ENCODE measurements at places on chromosomes 16 and 17.

DNA sequence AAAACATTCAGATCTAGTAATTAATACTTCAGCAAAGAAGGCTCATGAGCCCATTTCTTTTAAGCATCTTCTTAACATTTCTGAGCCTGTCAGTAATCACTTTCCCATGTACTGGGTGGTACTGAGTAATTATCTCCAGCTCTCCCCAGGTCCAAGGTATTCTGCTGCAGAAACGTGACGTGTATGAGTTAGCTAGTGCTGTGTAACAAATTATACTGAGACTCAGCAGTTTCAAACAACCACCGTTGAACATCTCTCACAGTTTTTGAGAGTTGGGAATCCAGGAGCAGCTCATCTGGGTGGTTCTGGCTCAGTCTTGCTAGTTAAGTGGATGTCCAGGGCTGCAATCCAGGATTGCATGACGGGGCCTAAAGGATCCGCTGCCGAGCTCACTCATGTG, 25.2 kb downstream of the C16orf95 start:
- DNase-seq, result no peak

DNA sequence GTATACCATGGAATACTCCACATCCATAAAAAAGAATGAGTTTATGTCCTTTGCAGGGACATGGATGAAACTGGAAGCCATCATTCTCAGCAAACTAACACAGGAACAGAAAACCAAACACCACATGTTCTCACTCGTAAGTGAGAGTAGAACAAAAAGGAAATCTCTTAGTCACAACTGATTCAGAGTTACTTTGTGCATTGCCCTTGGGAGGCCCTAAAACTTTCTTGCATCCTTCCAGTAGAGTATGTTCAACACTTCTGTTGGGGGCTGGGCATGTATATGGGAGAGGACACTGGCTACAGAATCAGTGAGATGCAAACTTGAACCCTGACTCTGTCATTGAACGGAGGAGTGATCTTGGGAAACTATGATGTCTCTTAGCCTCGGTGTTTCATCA, 147.4 kb upstream of the IRX5 start:
- DNase-seq, result no peak

GRCh38 chr17:35095741-35096140, 23.9 kb downstream of the RAD51D start:
- DNase-seq, result no peak

- DNase-seq, result peak; percentile 64
Measured at GRCh38 chr17:67386965-67387551, 10.0 kb downstream of the PITPNC1 start.

DNA sequence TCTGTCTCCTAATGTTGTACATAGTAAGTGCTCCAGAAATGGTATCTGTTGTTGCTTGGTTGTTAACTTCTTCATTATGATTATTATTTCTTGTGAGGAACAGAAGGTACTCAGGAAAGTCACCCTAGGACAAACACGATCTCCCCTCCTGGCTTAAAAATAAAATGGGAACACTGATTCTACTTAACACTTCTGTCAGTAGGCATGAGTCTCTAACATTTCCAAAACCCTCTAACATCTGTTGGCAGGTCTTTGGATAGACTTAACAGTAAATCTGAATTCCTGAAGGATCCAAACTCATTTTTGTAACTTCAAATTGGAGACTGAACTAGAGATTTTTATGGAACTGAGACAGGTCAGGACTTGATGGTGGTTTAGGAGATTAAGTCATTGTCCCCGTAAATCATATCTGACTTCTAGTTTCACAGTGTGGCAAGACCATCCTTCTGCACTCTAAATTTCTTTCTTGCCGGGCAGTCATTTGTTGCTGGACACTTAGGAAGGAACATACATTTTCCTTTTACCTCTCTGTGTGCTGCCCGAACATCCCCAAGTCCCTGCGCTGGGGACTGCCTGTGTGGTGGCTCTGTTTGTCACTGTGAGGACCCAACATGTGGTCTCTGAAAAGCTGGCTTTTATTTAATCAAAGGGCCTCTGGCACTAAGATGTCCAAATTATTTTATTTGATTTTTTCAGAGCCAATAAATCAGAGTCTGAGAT, 149.9 kb downstream of the NPIPB5 start:
- no peak for DNase-seq

DNA sequence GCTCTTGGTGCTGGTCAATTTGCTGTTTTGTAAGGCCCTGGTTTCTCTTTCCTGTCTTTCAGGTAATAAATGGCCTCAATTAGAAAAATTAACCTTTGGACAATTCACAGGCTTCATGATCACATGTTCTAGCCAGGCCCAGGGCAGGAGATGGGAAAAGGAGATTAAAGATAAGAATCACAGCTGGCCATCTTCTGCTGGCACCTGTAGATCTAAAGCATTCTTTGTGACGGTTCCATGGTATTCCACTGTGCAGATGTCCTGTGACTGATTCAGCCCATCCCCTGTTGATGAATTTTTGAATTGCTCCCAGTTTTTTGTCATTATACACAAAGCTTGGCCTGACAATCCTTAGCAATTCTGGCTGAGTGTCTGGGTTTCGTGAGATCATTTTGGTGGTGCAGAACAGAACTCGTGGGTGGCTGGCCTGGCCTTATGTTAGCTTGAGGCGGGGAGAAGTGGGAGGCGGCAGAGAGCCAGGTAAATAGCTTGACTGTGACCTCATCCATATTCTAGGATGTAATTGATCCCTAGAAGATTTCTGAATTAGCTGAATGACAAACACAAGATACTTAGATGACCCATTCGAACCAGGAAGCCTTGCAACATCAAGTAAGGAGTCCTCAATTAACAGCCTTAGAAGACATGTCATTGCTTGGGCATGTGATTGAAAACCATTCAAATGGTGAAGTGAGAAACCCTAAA, 14.1 kb downstream of the TMC5 start:
- no peak for DNase-seq

DNA sequence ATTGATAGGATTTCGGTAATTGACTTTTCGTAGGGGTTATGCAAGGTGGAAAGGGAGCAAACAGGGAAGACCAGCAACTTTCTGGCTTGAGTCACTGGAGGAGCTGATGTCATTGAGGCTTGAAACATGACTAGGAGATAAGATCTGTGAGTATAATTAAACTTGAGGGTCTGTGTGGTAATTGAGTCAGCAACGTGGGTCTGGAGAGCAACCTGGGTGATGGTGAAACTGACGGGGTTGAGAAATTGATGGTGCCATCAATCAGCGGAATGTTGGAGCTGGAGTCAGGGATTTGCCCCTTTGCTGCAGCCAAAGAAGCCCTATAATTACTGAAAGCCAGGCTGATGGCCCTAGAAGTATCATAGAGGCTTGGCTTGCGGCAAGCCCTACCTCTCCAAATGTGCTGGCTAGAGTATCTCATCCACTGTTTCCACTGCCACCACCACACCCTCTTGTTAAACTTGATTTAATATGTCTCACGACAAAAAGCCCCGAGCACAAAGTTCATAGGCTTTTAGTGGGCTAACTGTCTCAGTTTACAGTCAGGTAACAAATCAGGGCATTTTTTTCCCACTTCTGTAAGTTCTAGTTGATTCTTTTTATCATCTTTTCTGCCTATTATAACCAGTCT, 186.9 kb upstream of the ELAC2 start:
- no peak for DNase-seq

DNA sequence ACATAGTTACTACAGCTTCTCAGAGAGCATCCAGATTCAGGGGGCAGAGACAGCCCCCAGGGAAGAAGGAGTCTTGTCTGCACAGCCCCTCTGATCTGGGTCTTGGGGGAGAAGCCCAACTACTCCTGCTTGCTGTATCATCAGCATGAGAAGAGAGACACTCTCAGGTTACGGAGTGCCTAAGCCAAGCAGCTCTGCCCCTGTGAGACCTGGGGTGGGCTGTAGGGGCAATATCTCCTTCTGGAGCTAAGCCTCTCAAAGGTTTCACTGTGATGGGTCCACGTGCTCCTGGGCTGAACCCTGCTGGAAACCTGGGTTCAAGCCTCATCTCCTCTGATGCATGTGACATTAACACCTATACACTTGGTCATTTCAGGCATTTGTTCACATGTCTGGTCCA, 123.2 kb downstream of the CPPED1 start:
- no peak for DNase-seq

DNA sequence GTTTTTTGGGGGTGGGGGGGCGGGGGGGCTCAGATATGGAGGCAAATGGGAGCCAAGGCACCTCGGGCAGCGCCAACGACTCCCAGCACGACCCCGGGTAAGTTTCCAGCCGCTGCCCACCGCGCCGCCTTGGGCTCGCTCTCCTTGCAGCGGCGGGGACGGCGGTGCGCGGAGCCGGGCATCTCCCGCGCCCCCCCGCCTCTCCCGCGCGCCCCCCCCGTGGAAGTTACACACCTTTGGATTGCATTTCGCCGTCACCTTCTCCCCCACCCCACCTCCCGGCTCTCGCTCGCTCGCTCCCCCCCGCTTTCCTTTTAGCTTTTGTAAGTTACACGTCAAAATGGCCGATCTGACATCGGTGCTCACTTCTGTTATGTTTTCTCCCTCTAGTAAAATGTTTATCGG, 387 bp downstream of the MSI2 start:
- no peak for DNase-seq

DNA sequence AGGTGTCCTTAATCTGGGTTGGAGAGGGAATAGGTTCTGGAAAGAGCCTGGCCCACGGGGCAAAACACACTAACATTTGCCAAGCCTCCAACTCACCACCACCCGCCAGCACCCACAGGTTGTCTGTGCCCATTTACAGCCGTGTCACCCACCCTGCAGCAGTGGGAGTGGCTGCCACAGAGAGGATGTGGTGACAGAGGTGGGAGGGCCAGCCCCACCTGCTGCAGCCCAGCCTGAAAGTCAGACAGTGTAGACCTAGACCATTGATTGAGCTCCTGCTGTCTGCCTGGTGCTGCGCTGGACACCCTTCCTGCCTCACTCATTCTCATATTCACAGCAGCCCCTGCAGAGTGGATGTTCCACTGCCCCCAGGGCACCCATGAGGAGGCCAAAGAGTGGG, 44.7 kb downstream of the IL21R start:
- DNase-seq, result no peak

GRCh38 chr17:28929787-28930186, 21.5 kb downstream of the PHF12 start:
- DNase-seq, result no peak

GRCh38 chr16:57720142-57720575, 15.4 kb upstream of the KATNB1 start:
- DNase-seq, result peak; percentile 64

DNA sequence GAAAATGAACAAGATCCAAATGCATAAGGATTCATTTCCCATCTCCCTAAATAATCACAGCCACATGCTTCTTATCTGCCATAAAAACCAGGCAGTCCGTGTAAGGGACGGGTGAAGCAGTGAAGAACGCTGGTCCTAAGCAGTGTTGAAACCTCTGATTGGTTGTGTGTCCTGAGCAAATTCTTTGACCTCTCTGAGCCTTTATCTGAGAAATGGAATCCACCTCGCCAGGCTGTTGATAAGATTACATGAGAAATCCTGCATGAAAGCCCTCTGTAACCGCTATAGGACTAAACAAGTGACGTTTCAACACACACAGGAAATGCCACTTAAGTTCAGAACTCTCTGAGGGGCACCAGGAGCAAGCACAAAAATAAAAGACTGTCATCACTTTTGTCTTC, 26.8 kb downstream of the GAS7 start:
- DNase-seq, result no peak

DNA sequence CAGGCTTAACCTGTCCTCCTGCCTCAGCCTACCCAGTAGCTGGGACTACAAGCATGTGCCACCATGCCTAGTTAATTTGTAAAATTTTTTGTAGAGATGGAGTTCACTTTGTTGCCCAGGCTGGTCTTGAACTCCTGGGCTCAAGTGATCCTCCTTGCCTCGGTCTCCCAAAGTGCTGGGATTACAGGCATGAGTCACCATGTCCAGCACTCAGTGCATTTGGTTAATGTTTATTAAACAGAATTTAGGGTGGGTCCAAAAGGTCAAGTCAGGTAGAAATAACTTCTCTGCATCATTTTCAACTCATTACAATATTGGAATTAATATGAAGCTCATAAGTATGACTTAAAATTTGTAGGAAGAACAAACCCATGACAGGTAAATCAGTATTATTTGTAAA, 55.7 kb downstream of the RHOT1 start:
- no peak for DNase-seq

GRCh38 chr17:66667491-66668030, 167.4 kb upstream of the CACNG5 start:
- DNase-seq, result no peak

- DNase-seq, result no peak
Measured at GRCh38 chr17:59800530-59800942, 92.2 kb downstream of the TUBD1 start.

- no peak for DNase-seq
Measured at GRCh38 chr16:78876671-78877070, 723.9 kb downstream of the MAF start.

GRCh38 chr16:27181019-27181790, 22.1 kb upstream of the KDM8 start:
- DNase-seq, result no peak

GRCh38 chr17:66652840-66653507, 181.9 kb upstream of the CACNG5 start:
- no peak for DNase-seq

- DNase-seq, result no peak
Measured at GRCh38 chr17:35390156-35390555, 16.7 kb upstream of the SLFN11 start.

- DNase-seq, result no peak
Measured at GRCh38 chr17:59504821-59505220, 60.6 kb upstream of the DHX40 start.

DNA sequence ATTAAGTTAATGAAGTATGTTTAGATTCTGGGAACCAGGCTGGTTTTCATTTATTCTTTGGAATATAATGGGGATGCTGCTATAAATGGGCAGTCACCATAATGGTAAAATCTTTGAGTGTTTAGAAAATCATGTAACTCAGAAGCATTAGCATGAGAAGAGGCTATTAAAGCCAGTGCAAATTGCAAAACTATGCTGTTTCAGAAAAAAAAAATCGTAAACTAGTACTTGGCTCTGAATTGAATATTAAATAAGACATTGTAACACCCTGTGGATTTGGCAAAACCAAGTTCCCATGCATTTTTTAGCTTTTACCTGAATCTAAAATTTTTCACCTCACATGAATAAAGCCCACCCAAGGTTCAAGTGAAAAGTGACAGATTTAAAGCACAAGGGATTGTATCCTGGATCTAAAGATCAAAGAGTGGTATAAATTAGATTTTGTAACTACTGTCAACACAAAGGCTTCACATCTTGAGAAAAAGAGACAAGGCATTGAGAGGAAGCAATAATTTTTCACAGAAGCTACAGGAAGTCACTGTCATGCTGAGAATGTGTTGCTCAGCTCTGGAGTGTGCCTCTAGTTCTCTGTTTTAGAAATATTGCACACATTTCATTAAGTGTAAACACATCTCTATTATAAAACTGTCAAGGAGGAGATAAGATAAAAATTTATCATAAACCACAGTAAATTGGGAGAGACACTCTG, 142.2 kb downstream of the ABCA8 start:
- no peak for DNase-seq

All from HuH-7.5 (cell line).